Gastroesophageal sphincter (tissue), 4 donors: ENCODE measurements at places on chromosomes 2 and 18.

GRCh38 chr2:230982528-230982927 is 13.4 kb upstream of the SPATA3 start:
- ATAC-seq: no peak

GRCh38 chr2:223576873-223577272 is 25.3 kb downstream of the SCG2 start:
- ATAC-seq: peak; percentile 77

DNA sequence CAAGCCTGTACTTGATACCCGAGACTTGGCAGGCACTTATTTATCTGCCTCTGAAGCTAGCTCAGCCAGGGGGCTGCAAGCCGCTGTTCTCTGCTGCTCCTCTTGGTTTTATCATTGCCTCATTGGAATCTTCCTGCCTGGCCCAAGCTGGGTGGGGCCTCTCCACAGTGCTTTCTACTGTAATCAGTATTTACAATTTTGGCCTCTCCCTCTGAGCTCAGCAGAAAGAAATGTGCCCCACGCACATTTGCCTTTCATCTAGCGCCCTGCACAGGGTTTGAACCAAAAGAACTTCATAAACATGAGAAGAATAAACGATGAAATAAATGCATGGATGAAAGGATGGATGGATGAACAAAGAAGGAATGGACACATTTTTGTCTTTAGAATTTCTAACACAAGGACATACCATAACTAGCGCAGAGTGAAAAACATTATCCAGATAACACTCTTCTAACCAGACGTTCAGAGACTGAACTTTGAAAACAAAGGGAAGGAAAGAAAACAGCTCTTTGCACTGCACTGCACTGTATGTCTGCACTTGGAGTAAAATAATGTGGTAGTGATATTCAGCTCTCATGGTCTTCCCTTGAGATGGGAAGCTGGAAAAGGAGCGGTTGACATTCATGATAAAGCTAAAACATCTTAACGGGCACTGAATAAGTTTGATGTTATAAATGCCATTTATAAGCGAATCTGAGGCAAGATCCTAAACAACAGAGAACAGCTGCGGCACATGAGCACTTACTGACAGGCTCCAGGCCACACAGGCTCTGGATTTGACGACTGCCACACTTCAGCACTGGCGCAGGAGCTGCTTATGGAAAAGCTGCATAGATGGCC is 86.8 kb upstream of the SP3 start:
- ATAC-seq: peak; percentile 64

- ATAC-seq: no peak
Measured at GRCh38 chr2:12612671-12613070, 104.1 kb upstream of the TRIB2 start.

DNA sequence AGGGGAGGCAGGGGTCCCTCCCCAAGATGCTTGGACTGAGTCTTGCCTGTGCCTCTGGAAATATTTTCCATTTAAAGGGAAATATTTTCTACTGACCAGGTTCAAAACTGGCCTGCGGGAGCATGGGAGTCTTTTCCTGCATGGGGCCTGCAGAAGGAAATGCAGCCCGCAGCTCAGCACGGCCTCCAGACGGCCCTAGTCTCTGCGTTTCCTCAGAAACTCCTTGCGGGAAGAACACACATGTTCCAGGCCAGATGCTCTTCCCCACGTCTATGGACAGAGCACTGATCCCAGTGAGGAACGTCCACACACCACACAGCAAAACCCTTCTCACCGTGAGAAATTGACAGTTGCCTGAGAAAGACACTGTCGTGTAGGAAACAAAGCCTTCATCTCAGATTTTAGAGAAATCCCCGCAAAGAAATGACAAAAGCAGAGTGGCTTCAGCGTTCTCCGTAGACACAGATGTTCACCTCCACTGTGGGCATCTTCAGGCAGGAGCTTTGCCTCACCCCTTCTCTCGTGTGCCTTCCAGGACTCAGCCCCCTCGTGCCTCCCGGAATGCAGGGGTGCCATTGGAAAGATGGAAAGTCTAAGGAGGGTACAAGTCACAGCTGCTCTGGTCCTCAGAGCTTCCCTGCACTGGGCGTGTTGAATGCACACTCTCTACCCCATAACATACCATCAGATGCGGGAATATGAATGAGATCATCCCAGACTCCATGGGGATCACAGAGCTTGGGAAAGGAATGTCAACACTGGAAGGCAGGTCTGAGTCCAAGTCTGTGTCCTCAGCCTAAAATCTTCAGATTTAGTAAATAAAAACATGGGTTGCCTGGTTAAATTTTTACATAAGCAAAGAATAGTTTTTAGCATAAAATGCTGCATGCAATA is 438.7 kb upstream of the SALL3 start:
- no peak for ATAC-seq

DNA sequence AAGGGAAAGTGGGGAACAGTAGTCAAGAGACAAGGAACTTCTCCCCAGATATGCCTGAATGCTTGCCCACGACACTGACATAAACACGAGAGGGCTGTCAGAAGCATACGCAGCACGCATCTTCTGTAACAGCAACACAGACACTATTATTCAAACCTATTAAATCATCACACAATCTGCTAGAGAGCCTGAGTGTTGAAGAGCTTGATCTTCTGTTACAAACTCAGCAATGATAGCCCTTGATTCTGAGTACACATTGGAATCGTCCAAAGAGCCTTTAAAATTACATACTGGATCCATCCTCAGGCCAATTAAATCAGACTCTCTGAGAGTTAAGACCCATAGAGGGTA is 111.6 kb downstream of the ZNF521 start:
- no peak for ATAC-seq

DNA sequence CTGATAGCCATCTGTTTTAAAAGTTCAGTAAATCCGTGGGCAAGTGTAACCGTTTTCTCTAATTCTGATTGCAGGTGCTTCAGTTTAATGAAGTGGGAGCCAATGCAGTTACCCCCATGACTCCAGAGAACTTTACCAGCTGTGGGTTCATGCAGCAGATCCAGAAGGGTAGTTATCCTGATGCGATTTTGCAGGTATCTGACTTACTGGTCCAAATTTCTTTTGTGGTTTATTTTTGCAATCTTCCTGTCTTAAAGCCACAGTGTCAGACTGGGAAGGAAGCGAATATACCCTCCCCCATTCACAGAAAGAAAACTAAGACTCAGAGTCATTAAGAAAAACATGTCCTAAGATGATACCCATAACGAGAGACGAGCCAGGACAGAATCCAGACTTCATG is 7.7 kb downstream of the SERPINB2 start:
- no peak for ATAC-seq

- no peak for ATAC-seq
Measured at GRCh38 chr18:11889284-11889683, 18.8 kb downstream of the MPPE1 start.

GRCh38 chr2:216170076-216170763 is 61.1 kb downstream of the XRCC5 start:
- ATAC-seq: no peak

GRCh38 chr2:55888936-55889335 is 34.6 kb downstream of the EFEMP1 start:
- no peak for ATAC-seq

GRCh38 chr2:18883616-18884456 is 294.5 kb upstream of the NT5C1B start:
- ATAC-seq: no peak

GRCh38 chr2:24164416-24164973 is 10.4 kb upstream of the FAM228A start:
- no peak for ATAC-seq

- ATAC-seq: peak; percentile 56
Measured at GRCh38 chr2:9753276-9753600, 90.0 kb upstream of the TAF1B start.

DNA sequence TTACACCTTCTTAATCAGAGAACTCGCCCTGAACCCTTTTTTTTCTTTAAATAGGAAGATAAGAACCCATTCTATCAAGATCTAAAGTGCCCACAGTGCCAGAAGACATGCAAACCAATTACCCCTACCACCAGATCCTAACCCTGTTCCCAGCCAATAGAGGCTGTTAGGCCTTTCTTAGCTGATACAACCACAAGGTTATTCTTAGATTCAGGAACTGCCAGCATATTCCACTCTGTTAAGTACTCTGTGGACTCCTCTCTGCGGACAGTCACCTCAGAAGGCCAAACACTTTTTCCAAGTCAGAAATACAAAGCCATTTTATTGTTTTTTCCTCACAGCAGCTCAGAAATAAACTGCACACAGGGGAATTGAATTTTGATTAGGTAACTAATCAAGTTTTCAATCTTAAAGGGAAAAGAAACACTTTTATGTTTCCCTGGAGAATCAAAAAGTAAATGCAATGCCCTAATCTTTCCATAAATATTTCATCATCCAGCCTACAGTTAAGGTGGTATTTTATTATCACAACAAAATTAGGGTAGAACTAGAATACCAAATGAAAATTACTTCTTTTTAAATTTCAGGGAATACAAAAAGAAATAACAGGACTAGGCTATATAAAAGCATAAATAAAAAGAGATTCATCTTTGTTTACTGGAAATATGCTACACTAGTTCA is 111.4 kb downstream of the NBAS start:
- ATAC-seq: no peak

GRCh38 chr18:74702950-74703349 is 105.3 kb downstream of the ZNF407 start:
- ATAC-seq: no peak

DNA sequence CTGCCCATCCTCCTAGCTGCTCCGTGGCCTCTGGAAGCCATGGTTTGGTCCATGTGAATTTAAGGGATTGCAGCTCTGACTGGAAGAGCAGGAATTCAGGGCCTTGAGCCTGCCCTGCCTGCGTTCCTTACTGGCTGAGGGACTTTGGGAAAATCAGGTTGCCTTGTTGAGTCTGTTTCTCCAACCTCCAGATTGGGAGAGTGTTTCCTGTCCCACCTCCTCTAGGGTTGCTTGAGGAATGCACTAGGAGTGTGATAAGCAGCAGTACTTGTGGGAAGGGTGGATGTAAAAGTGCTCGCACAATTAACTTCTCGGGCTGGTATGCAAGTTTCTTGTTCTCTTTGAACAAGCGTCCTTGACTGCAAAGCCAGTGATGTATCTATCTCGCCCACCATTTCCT is 84.4 kb upstream of the YWHAQ start:
- no peak for ATAC-seq

DNA sequence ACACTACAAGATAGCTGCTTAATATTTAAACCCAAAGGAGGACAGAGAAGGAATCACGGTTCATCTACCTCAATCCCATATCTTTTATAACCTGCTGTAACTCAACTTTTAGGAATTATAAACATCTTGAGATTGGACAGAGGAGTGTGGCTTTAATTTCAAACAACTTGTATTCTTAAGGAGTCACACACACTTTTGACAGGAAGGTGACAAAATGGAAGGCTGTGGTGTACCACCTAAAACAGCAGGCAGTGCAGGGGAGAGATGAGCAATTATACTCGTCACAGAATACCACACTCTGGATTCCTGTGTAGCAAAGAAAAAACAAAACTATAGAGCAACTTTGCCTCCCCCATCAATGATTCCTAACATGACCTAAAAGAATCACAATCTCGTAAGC is 194.8 kb downstream of the ZEB2 start:
- ATAC-seq: no peak

DNA sequence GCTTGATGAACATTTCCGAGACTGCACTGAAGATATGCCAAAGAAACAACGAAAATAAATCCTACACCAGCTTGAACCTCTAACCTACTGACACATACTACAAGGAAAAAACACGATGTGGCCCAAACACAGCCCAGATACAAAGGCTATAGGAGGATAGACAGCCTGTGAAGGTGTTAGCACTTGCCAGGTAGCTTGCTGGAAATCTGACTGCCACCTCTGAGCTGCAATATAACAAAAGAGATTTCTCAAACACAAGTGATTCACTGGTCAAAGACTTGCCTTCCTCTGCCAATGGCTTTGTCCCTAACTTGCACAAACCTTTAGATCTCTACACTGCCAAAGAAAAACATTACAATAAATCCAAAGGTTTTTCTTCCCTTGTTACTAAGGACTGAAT is 21.1 kb downstream of the CFAP210 start:
- ATAC-seq: no peak

DNA sequence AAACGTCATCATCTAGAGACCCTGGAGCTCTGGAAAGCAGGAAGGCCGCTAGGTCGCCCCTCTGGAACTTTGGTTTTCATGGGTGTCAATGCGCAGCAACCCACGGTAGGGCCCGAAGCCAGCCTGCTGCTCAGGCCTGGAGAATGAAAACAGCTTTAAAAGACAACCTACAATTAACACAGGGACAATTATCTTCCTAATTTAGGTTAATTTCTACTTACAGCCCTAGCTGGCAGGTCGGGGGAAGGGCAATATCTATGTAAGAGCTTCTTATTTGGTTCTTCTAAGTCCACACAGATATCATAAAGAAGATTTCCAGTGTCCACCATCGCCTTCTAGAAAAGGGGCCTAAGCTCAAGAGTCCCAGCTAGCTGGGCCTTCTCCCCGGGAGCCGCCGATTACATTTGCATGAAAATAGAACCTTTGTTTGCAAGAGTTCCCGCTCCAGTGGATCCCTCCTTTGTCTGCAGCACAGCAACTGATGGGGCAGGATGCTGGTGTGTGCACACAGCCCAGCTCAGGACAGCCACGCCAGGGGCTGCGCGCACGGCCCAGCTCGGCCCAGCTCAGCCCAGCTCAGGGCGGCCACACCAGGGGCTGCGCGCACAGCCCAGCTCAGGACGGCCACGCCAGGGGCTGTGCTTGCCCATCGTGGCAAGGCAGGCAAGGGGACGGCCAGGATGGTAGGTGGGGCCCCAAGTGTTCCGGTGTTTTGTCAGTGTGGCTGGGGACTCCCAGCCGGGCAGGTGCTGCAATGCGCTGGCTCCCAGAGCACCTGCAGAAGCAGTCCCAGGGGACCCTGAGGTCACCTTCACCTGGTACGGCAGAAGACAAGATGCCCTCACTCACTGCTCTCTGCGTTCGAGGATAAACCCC is 109.1 kb downstream of the HDAC4 start:
- ATAC-seq: no peak

DNA sequence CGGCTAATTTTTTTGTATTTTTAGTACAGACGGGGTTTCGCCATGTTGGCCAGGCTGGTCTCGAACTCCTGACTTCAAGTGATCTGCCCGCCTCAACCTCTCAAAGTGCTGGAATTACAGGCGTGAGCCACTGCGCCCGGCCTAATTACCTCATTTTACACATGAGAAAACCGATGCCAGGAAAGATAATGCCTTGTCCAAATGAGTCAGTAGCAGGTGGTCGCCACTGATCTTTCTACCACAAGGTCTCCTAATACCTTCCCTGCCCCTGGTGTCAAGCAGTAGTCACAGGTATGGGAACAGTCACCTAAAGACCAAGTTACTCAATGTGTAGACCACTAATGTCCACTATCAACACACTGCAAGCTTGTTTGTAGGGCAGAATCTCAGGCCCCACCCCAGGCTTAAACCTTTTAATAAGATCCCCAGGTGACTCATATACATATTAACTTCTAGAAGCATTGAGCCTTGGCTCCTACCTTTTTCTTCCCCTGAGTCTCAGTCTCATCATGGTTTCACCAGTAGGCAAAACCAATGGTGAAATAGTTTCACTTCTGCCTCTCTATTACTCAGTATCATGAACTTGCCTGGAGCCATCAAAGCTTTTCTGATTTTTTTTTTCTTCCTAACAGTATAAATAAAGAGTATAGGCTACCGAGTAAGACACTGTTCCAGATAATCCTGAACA is 6.9 kb upstream of the EPB41L5 start:
- no peak for ATAC-seq
